Activated naive CD8-positive, alpha-beta T cell treated with anti-CD3 and anti-CD28 coated beads, Interleukin-2, amount 10 ng/mL, durations not matched to agents 7 days and 5 days (primary cell): ENCODE measurements at places on chromosomes 16 and 17. TPM values are rescaled to one million over a fixed set of nuclear protein-coding genes. Genes with fewer than 3 reads are reported as not detected.

- no peak overlapping the region for H3K4me3 ChIP-seq
- peaks cover 27% of the 10 kb centered on the region for H3K36me3 ChIP-seq
- DNase-seq = no peak
- peaks cover 21% of the 10 kb centered on the region for H3K4me1 ChIP-seq
These were observed 3.4 kb downstream of the SPNS1 start for GRCh38 chr16:28977703-28978662.

GRCh38 chr16:67257486-67258160, 8.8 kb downstream of the SLC9A5 start:
- no peak overlapping the region for H3K27ac ChIP-seq
- H3K36me3 ChIP-seq = peaks cover 2% of the 10 kb centered on the region
- no peak overlapping the region for H3K4me3 ChIP-seq
- H3K4me1 ChIP-seq = no peaks in the 10 kb centered on the region
- no peak for DNase-seq

GRCh38 chr16:78523212-78523985, 423.9 kb downstream of the WWOX start:
- H3K4me1 ChIP-seq = no peaks in the 10 kb centered on the region
- no peaks in the 10 kb centered on the region for H3K27me3 ChIP-seq
- no peaks in the 10 kb centered on the region for H3K36me3 ChIP-seq
- no peak for DNase-seq

DNA sequence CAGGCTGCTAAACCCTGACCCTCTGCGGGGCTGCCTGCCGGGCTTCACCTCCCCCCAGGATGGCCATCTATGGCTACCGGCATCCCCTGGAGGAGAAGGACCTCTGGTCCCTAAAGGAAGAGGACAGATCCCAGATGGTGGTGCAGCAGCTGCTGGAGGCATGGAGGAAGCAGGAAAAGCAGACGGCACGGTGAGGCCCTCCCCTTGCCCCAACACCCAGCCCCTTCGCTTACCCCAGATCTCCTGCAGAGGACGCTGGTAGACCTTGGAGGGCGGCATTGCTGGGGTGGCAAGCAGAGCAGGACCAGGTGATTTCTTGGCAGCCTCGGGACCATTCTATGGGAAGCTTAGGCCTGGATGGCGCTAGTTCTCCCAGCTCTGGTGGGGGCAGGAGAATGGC, 24.5 kb downstream of the ABCC3 start:
- H3K4me3 ChIP-seq = no peak overlapping the region
- no peak for DNase-seq
- peaks cover 2% of the 10 kb centered on the region for H3K27me3 ChIP-seq
- peaks cover 14% of the 10 kb centered on the region for H3K4me1 ChIP-seq
- H3K27ac ChIP-seq = no peak overlapping the region
- H3K36me3 ChIP-seq = no peaks in the 10 kb centered on the region

DNA sequence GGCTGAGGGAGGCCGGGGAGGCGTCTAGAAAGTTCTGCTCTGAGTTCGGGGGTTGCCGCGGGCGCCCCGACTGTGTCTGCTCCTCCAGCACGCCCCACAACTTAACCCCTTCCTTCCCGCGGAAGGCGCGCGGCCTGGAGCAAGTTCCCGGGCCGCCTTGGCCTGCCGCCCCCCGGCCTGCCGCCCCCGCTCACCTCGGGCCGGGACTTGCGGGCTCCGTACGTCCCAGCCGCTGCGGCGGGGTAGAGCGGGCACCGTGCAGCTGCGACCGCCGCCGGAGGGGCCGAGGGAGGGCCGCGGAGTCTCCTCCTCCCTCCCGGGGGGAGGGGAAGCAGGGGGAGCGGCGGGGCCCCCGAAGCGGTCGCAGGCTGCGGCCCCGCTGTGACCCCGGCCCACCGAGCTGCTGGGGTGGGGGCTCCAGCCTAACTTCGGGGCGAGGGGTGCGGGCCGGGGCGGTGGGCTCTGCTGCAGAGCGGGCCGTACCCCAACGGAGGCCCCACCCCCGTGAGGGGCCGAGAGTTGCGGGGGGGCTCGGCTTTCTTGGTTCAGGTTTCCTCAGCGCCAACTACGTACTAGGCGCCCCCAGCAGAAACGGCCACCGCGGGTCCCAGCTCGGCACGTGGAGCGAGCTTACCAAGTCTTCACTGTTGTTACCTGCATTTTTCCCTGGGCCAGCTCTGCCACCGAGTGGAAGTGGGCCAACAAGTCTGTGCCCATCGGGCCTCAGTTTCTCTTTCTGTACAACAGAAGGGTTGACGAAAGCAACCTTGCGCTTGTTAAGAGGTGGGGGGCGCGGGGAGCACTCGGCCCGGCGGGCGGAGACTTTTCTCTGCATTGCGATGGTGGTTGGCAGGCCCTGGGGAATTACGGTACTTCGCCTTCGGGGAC, at the start of gene CCDC102A:
Gene CCDC102A, minus strand, starts transcription at position 266 of the 888 bp plus-strand sequence. CDS start 7,394 bp downstream, outside the sequence.
- H3K27ac ChIP-seq = peak within 1 kb of the TSS; percentile 87
- peak within 1 kb of the TSS; percentile 90 for H3K4me3 ChIP-seq
- no peaks in the 10 kb centered on the region for H3K27me3 ChIP-seq
- H3K36me3 ChIP-seq = no peaks in the 10 kb centered on the region

GRCh38 chr16:67723911-67724305, 4.8 kb upstream of the GFOD2 start:
- H3K27ac ChIP-seq = no peak overlapping the region
- no peak overlapping the region for H3K4me3 ChIP-seq
- H3K36me3 ChIP-seq = peaks cover 3% of the 10 kb centered on the region
- DNase-seq = no peak
- H3K4me1 ChIP-seq = peaks cover 14% of the 10 kb centered on the region

DNA sequence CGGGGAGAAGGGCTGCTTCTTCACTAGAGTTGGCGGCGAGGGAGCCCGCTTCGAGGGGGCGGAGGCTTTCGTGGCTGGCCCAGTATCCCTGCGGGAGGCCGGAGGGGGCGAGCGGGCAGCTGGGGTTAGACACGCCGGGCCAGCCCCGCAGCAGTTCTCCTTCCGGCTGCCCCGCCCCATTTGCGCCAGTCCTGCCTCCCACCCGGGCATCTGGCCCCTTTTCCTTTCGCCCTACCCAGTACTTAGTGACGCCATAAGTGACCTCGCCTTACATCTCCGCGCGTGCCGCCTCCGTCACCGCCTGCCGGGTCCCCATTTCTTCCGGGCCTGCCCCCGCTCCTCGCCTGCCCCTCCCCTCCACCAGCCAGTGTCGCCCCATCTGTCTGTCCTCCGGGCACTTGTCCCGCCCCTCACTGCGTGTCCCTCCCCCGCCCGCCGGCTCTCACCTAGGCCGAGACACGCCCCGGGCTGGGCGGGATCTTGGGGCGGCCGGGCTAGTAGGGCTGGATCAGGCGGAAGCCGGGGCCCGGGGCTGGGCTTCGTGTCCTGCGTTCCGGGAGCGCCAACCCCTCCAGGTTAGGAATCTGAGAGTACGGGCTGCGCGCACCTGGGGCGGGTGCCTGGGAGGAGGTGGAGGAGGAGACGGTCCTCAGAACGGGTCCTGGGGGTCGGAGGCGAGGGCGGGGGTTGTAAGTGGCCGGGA, 14.3 kb downstream of the SPATA32 start:
- H3K4me1 ChIP-seq = peaks cover 47% of the 10 kb centered on the region
- H3K27ac ChIP-seq = peak overlapping the region; percentile 97
- DNase-seq = peak; percentile 98

GRCh38 chr17:44266402-44267164, 1.4 kb downstream of the SLC4A1 start:
- DNase-seq = no peak
- H3K4me3 ChIP-seq = no peak overlapping the region
- H3K4me1 ChIP-seq = peaks cover 10% of the 10 kb centered on the region
- no peaks in the 10 kb centered on the region for H3K27me3 ChIP-seq

- H3K27me3 ChIP-seq = no peaks in the 10 kb centered on the region
- DNase-seq = no peak
- no peak overlapping the region for H3K4me3 ChIP-seq
- H3K4me1 ChIP-seq = no peaks in the 10 kb centered on the region
These were observed 91.4 kb upstream of the SALL1 start for GRCh38 chr16:51242296-51242994.

DNA sequence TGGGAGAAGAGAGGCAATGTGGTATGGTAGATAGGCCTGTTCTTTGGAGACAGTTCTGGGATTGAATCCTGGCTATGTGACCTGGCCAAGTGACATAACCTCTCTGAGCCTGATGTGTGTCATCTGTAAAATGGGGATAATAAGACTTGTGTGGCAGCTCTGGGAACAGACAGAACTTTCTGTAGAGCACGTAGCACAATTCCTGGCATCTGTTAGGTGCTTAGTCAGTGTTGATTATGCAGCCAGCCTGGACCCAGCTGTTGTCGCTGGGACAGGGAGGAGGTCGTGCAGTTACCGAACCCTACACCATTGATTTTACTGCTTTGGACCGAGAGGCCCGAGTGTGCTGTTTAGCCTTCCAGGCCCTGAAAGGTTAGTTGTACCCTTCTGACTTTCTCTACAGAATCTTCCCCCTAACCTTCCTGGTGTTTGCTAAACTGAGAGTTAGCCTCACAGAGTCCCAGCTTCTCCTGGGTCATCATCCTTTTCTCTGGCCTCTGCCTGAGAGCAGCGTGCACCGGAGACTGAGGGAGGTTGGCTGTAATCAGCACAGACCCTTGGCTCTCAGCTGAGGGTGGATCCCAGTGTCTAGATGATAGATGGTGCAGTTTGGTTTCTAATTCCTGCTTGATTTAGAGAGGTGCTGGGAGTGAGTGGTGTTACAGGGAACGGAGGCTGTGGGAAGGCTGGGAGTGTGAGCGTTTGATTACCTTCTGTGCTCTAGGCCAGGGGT, 31.9 kb downstream of the MSI2 start:
- H3K4me1 ChIP-seq = peaks cover 54% of the 10 kb centered on the region
- H3K27ac ChIP-seq = peak overlapping the region; percentile 21
- no peaks in the 10 kb centered on the region for H3K27me3 ChIP-seq
- DNase-seq = no peak
- H3K4me3 ChIP-seq = no peak overlapping the region

DNA sequence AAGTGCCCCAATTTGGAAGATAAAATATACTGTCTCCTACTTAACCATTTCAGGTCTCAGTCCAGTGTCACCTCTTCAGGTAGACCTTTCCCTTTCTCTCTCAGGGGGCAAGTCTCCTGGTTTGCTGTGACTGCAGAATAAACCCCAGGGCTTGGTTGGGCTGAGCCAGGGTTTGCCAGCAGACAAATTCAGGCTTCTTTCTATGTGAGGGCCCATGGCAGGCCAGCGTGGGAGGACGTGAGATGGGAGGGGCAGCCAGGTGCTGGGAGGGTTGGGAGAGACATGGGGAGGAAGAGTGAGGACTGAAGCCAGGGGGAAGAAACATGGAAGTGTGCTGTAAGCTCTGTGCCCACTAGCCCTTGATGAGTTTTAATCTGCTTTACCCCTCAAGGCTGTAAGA, 163.2 kb downstream of the SPECC1 start:
- no peaks in the 10 kb centered on the region for H3K4me1 ChIP-seq
- H3K36me3 ChIP-seq = no peaks in the 10 kb centered on the region
- peaks cover 6% of the 10 kb centered on the region for H3K27me3 ChIP-seq
- no peak for DNase-seq
- no peak overlapping the region for H3K4me3 ChIP-seq

GRCh38 chr16:8552487-8553221, 37.7 kb downstream of the TMEM114 start:
- H3K4me1 ChIP-seq = no peaks in the 10 kb centered on the region
- H3K36me3 ChIP-seq = no peaks in the 10 kb centered on the region
- no peak for DNase-seq
- H3K27me3 ChIP-seq = peaks cover 2% of the 10 kb centered on the region
- H3K27ac ChIP-seq = no peak overlapping the region

DNA sequence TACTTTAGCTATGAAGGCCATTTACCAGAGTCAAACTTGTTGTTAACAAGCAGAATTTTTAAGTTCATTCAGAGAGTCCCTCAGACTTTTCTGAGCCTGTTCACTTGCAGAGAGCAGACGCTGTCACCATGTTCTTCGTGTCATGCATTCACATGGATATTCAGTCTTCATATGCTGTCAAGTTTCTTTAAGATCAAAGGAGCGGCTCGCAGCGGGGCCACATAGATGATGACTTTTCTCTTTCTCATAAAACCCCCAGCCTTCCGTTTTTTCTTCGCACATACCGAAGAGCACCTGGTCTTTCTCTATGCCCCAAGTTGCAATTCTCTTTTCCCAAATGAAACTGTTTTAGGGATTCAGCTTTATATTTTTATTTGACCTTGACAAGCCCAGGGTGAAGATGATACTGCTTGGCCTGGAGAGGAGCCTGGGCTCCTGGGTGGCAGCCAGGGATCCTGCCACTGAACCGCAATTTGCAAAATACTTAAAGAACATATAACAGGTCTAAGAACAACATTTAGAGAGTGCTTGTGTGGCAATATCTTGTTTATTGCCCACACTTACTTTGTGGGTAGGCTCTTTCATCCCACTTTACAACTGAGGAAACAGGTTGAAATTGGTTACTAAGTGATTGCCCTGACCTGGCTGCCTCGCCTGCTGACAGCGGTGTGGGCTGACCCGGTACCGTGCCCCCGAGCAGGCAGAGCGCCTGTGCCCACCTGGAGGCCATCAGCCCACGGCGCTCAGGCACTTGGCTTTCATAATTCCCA, 22.9 kb downstream of the SEC14L1 start:
- peaks cover 54% of the 10 kb centered on the region for H3K36me3 ChIP-seq
- no peaks in the 10 kb centered on the region for H3K27me3 ChIP-seq
- peaks cover 42% of the 10 kb centered on the region for H3K4me1 ChIP-seq
- H3K4me3 ChIP-seq = no peak overlapping the region
- no peak for DNase-seq
- peak overlapping the region; percentile 55 for H3K27ac ChIP-seq

DNA sequence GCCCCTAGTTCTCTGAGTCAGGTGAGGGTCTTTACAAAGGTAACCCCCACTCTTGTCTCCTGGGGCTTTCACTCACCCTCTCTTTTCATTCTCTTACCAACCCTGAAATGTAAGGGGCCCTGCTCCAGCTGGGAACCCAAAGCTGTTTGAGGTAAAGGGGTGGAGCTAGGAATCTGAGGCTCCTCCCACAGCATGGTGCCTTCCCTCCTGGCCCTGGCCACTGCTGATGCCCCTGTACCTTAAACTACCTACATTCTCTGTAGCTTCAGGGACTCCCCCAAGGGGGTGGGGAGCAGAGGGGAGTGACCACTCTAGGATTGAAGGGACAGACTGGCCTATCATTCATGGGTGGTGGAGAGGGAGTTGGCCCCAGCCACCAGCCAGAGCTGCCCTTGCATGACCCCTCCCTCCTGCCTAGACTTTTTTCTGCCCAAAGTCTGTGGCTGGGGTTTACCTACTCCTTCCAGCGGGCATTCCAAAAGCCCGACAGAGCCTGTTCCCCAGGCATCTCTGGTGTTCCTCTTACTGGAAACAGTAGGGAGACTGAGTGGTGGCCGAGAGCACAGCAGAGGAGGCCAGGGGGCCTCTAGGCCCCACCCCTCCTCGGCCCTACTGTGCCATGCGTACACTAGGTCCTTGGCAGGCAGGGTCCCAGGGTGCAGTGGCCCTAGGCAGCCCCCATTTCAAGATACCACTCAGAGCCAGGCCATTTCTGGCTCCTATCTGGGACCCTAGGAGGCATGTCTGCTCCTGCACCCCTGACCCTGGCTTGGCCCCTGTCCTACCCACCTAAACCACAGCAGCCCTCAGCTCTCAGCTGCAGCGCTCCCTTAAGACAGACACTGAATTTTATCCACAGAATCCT, 9.5 kb downstream of the DOK4 start:
- peaks cover 15% of the 10 kb centered on the region for H3K4me1 ChIP-seq
- H3K4me3 ChIP-seq = peak overlapping the region; percentile 62
- peaks cover 7% of the 10 kb centered on the region for H3K36me3 ChIP-seq
- H3K27ac ChIP-seq = peak overlapping the region; percentile 88
- H3K27me3 ChIP-seq = no peaks in the 10 kb centered on the region
- no peak for DNase-seq

- peaks cover 5% of the 10 kb centered on the region for H3K27me3 ChIP-seq
- no peak overlapping the region for H3K27ac ChIP-seq
- H3K4me3 ChIP-seq = no peak overlapping the region
- DNase-seq = no peak
- peaks cover 4% of the 10 kb centered on the region for H3K4me1 ChIP-seq
These were observed 23.4 kb downstream of the C1QTNF1 start for GRCh38 chr17:79047291-79047920.

Gene ZNF469
- 1.2 TPM for total RNA-seq

Gene NOG
- 2.8 TPM for total RNA-seq

Gene ZNF597
- 4.2 TPM for total RNA-seq

Gene ZNF624
- total RNA-seq = 8.3 TPM

Gene C16orf96
- total RNA-seq = 0.08 TPM
